ENCODE measurements at places on chromosomes 7 and 10.
A peak's percentile ranks its signal among the peaks of the same experiment; 100 is the strongest.

DNA sequence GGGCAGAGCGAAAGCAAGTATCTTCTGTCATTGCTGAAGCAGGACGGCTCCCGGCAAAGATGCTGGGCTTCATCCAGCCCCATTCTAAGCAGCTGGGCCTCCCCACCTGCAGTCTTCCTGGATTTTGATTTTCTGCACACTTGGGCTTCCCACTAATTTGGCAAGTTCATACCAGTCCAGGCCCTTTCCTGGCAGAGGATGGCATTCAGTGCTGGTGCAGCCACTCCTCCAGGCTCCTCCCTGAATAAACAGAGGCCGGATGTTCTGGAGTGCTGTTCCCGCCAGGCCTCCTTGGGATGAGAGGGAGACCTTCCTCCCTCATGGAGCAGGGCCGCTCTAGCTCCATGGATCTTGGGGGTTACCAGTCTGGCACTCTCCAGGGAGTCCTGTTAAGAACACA is 3.4 kb downstream of the BAG3 start:
- DNase-seq = no peak

GRCh38 chr10:13414855-13415254 is 66.8 kb upstream of the SEPHS1 start:
- DNase-seq = no peak

DNA sequence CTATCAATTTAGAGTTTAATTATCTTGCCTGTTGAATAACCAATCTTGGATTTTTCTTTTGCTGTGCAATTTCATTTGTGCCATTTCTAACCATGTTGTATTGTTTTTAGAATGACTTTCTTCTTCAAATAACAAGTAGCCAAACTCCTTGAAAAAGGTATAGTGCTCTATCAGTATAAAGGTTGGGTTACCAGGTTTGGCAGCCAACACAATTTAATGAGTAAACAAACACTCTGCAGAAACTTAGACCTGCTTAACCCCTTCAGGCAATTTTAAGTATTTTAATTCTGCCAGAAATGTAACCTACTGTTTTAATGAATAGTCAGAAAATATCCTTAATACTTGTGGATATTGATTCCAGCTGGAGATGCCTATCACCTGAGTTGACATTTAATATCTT is 299.8 kb downstream of the ARL4A start:
- no peak for DNase-seq

DNA sequence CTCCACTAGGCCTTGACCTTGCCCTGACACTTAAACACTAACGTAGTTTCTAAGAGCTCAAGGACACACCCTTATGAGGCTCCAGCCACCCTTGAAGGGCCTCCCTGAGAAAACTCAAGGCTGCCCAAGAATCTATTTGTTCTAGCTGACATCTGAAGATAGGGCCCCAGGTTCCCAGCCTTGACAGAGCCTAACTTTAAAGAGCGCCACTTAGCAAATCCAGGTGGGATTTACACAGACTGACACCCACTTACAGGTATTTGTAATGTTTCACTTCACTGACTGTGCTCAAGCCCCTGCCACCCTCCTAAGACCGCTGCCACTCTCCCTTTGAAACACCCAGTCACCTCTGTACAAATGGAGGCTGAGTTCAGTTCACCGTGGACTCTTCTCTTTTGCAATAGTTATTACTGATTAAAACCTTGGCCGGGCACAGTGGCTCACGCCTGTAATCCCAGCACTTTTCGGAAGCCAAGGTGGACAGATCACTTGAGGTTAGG is 90.4 kb downstream of the SVOPL start:
- no peak for DNase-seq

DNA sequence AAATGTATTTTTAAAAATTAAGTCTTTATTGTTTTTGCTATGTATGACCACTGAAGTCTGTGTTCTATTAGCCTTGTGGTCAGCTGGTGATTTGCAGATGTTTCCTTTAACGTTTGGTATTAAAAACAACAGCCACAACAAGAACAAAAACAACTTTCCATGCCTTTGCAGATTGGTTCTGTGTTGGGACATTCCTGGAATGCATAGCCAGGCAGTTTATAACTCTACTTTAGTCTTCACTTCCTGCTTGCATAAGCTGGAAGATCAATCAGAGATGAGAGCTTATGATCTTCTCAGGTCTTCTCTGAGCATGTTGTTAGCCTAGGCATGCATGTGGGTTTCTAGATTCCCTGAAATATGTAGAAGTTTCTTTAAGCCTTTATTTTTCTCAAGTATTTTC is 58.9 kb upstream of the SEMA3C start:
- no peak for DNase-seq

DNA sequence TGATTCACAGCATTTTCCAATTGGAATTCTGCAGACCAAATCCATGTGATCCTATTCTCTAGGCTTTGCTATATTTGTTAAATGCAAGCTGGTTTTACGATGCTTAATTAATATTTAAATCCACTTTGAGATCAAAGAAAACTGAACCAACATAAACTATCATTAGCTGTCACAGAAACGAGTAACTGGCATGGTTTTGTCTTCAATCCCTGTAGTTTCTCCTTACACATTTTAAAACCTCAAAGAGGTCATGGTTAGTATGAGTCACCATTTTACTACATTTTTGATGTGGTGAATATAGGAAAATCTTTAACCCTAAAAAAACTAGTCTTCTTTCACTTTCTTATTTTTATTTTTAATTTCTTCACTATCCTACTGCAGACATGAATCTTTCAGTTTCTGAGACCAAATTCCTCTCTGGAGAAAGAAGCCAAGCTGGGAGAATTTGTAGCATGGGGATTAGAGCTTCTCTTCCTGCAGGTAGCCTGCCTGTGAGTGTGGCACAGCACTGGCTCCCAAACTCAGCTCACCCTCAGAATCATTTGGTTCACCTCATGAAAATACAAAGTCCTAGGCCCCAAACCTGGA is 8.7 kb upstream of the LIPM start:
- DNase-seq = peak; percentile 64

- no peak for DNase-seq
Measured at GRCh38 chr7:156386097-156386496, 254.5 kb upstream of the RNF32 start.

DNA sequence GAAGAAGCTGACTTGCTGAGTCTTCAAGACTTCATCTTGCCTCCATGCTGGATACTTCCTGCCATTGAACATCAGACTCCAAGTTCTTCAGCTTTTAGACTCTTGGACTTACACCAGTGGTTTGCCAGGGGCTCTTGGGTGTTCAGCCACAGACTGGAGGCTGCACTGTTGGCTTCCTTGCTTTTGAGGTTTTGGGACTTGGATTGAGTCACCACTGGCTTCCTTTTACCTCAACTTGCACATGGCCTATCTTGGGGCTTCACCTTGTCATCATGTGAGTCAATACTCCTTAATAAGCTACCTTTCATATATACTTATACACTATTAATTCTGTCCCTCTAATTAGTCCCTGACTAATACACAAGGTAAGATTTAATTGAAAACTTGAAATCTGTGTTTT is 361.7 kb upstream of the SEMA3C start:
- DNase-seq = no peak

- DNase-seq = no peak
Measured at GRCh38 chr10:113612154-113612553, 51.7 kb downstream of the NRAP start.

GRCh38 chr7:26360650-26361049 is 69.0 kb downstream of the SNX10 start:
- DNase-seq = no peak

DNA sequence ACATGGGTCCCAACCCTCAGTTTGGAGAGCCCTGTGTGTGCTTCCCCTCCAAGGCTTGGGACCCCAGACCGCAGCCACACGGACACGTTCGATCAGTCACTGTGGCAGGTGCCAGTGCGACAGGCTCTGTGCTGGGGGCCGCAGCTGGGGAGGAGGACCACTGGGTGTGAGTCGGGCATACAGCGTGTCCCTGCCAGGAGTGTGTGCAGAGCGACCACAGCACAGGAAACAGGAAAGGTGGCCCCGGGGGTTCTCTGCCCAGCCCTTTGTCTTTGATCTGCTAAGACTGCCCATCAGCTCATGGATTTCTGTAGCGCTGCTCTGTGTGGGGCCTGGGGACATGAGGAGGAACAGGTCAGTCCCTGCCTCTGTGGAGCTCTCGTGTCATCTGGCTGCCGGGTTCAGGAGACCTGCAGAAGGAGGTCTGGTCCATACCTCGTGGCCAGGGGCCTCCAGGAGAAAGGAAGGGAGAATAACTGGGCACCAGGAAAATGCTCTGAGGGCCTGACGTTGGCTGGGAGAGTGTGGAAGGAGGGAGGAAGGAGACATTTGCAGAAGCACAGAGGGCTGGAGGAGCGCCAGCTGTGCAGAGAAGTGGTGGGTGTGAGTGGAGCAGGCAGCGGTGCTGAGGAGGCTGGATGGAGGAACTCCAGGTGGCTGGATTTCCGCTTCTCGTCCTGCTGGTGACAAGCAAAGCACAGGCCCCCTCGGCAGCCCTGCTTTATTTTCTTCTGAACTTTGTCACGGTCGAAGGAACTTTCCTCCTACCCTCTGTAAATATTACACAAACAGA is 4.1 kb downstream of the NUDT1 start:
- DNase-seq = no peak

- DNase-seq = no peak
Measured at GRCh38 chr10:107831772-107832171, 667.3 kb upstream of the SORCS1 start.

DNA sequence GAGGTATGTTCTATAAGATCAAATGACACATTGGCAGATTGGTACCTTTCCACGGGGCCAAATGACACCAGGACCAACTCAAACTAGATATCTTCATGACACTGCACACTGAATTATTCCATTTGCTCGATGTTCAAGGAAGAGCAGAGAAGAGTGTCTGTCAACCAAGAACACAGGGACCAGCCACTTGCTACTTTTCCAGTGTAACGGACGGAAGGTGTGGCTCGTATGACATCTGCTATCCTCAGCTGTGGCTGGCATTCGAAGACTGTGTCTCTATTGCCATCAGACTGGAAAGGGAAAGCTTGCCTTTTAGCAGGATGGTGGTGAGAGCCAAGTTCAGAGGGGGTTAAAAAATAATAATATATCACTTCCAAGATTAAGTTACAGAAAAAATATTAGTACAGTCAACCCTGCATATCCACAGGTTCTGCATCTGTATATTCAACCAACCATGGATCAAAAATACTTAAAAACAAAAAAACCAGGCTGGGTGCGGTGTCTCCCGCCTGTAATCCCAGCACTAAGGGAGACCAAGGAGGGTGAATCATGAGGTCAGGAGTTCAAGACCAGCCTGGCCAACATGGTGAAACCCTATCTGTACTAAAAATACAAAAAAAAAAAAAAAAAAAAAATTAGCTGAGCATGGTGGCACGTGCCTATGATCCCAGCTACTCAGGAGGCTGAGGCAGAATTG is 237.1 kb downstream of the PRPF18 start:
- no peak for DNase-seq

DNA sequence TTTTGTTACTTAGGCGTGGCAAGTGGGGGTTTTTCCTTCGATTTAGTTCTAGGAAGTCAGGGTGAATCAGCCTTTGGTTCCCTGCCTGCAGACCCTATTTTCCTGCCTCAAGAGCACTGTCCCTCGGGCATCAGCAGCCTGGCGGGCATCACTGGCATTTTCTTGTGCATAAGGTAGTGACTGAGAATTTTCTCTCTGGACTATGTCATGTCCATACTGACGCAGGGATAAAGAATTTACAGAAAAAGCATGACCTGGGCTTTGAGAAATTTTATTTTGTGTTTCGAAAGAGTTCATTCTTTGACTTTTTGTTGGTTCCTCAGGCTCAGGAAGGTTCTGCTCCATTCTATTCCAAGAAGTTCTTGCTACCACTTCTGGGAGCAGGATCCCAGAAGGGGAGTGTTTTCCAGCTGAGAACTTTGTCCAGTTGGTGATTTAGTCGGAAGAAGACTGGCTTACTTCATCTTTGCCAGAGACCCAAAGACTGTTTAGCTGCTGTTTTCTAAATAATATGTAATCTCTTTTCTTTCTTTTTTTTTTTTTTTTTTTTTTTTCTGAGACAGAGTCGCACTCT is 213.9 kb upstream of the SH2B2 start:
- no peak for DNase-seq

GRCh38 chr7:55325371-55325792 is 39.8 kb upstream of the LANCL2 start:
- DNase-seq = peak; percentile 94

GRCh38 chr10:111458256-111458655 is 381.4 kb downstream of the ADRA2A start:
- no peak for DNase-seq

- no peak for DNase-seq
Measured at GRCh38 chr10:945778-946177, 14.3 kb upstream of the LARP4B start.

DNA sequence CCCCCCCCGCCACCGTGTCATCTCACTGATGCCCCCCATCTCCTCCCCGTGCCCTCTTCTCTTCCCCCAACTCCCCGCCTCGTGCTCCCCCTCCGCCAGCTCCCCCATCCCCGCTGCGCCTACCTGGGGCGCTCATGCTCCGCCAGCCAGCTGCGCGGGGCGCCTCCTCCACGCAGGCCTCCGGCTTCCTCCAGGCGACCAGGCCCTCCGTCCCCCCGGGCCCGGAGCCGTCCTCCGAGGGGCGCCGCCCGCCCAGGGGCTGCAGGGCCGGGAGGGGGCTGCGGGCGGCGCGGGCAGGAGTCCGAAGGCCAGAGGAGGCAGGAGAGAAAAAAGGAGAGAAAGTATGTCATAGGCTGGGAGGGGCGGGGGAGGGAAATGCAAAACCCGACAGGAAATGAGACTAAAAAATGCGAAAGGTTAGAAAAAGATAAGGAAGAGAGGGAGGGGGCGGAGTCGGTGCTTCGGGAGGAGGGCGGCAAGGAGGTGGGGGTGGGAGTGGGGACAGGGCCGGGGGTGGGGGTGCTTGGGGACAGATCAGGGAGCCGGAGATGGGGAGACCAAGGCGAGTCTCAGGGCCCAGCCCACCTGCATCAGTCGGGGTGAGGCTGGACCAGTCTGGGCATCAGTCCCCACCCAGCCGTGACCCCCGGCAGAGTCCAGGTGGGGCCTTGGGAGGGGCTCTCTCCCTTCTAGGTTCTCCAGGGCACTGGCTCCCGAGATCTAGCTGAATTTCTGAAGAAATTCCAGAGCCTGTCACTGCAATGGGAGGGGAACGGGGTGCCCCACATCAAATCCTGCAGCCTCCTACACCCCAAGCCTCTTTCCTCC is at the start of gene CARD11:
TSS of gene CARD11 (minus strand) at position 324 of the 828 bp plus-strand sequence. CDS start 85,361 bp downstream, outside the sequence.
- no peak for DNase-seq

DNA sequence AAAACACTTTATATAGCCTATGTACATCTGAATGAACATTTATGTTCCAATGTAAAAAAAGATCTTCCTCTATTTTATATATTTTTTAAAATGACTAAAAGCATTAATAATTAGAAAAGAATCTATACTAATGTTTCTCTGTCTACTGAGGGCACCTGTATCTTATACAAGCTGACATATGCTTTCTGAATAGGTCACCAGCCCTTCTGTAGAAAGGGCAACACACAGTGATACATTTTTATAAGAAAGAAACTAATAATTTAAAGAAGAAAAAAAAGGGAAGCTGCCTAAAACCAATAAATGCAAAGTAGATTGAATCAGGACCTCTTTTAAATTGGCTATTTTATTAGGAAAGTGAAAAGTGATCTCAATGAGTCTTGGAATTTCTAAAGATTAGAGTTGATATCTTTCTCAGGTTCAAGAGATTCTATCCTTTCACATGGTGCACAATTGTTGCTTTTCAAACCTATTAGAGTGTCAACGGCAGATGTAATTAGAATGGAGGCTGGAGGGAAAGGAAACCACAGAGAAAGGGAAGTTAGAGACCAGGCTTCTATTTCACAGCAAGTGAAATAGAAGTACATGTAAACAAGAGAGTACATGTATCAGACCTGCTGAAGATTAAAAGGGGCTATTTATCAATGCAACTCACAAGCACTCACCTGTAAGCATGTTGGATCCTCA is 6.3 kb downstream of the MTPN start:
- no peak for DNase-seq

GRCh38 chr7:99005776-99006175 is 127.4 kb downstream of the TRRAP start:
- DNase-seq = no peak
